Activated CD8-positive, alpha-beta memory T cell treated with anti-CD3 and anti-CD28 coated beads, Interleukin-2, amount 10 ng/mL, durations not matched to agents 7 days and 5 days (primary cell): ENCODE measurements at places on chromosomes 5 and 9.
A peak's percentile ranks its signal among the peaks of the same experiment; 100 is the strongest.

DNA sequence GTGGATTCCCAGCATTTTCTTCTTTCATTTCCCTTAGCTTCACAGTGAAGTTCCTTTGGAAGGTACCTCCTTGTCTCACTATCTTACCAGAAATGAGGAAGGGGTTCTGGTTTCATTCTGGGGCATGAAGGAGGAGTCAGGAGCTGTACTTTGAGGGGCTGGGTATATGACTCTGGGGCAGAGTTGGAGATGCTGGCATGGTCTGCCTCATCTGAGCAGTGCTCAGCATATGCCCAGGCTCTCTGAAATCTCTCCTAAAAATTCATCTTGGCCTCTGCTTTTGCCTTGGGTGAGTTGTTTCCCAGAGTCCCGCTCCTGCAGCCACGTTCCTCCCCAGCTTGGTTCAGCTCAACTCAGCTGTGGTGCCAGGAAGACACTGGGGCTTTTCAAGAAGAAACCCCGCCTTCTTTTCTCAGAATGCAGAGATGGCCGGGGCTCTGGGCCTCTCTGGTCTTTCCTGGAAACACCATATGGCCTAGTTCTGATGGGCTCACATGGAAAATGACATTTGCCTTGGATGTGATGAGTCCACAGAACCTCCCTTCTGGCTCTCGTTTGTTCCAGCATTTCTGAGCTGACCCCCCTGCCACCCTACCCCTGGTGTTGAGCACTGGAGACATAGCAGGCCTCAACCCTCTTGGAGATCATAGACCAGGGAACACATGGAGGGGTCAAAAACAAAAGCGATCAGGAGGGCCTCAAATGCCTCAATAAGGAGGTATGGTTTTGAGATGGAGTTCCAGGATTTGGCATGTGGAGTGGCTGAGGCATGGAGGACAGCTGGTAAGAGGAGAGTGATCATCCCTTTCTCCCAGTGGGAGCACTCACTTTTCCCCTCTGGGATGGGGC, 12.0 kb upstream of the TGFBR1 start:
- H3K4me1 ChIP-seq: peaks cover 69% of the 10 kb centered on the region
- peak overlapping the region; percentile 99 for H3K27ac ChIP-seq
- H3K27me3 ChIP-seq: no peaks in the 10 kb centered on the region
- H3K36me3 ChIP-seq: peaks cover 43% of the 10 kb centered on the region

- no peak overlapping the region for H3K4me3 ChIP-seq
- no peaks in the 10 kb centered on the region for H3K4me1 ChIP-seq
- H3K27ac ChIP-seq: no peak overlapping the region
- peaks cover 4% of the 10 kb centered on the region for H3K27me3 ChIP-seq
- H3K36me3 ChIP-seq: no peaks in the 10 kb centered on the region
- no peak for DNase-seq
These were observed 367 bp downstream of the PCDHB4 start for GRCh38 chr5:141121985-141122384.

DNA sequence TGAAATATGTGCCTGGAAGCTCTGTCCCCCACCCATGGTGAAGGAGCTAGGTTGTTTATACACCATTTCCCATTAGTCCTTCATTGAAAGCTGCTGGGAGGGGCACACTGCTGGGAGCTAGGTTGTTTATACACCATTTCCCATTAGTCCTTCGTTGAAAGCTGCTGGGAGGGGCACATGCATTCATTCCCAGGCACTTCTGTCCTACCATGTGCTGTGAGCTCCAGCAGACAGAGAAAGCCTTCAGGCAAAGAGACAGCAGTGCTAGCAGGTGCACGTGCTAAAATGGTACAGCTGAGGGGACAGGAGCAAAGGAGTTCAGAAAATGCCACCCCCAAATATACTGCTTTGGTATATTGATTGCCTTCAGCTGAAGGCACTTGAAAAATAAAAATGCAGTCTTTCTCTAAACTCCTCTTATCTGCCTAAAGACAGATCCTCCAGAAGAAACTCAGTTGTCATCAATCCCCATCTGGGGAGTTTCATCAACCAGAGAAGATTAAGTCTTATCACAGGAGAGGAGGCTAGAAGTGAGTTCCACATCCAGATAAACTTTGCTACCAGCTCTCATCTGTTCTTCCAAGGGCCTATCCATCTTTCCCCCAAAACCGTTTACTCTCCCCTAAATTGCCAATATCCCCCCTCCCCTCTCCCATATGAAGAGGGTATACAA, 27.7 kb upstream of the DAPK1 start:
- no peak for DNase-seq
- peaks cover 2% of the 10 kb centered on the region for H3K4me1 ChIP-seq
- no peak overlapping the region for H3K4me3 ChIP-seq
- no peaks in the 10 kb centered on the region for H3K36me3 ChIP-seq
- no peak overlapping the region for H3K27ac ChIP-seq

GRCh38 chr5:36311956-36312355, 10.3 kb upstream of the RANBP3L start:
- H3K27me3 ChIP-seq: peaks cover 48% of the 10 kb centered on the region
- no peak for DNase-seq
- no peaks in the 10 kb centered on the region for H3K36me3 ChIP-seq
- no peak overlapping the region for H3K27ac ChIP-seq
- no peak overlapping the region for H3K4me3 ChIP-seq
- no peaks in the 10 kb centered on the region for H3K4me1 ChIP-seq

DNA sequence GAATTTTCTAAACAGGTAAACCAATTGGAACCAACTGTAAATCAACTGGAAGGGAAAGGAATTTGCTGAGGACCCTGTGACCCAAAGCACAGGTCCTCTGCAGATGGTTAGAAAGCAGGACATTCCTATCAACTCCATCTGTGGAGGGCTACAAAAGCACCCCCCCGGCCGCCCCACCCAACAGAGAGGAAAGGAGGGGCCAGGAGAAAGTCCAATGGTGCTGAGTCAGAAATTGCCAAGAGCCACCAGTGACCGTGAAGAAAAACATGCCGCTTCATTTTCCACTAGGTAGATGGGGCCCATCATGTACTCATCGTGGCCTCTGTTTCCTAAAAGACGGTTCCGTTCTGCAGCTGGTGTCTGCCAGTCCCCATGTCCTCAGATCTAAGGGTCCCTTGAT, 66.3 kb downstream of the RAPGEF1 start:
- H3K27me3 ChIP-seq: no peaks in the 10 kb centered on the region
- peak overlapping the region; percentile 80 for H3K4me3 ChIP-seq
- H3K4me1 ChIP-seq: peaks cover 99% of the 10 kb centered on the region
- no peak for DNase-seq

DNA sequence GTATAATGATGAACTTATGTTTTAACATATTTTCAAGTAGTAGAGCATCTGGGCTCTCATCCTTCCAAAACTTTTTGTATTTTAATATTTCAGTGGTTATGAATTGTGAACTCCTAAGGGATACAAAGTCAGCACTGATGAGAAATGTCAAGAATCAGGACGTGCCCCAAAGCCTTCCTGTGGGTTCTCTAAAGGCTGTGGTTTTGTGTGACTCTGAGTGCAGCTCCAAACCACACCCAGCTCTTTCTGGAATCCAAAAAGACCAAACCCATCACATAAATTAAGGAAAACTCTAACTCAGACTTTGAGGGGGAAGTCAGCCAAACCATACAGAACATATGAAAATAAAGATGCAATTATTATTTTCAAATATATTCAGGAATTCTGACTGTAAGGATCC, 40.8 kb upstream of the SMU1 start:
- H3K4me1 ChIP-seq: peaks cover 25% of the 10 kb centered on the region
- DNase-seq: peak; percentile 58
- peaks cover 24% of the 10 kb centered on the region for H3K36me3 ChIP-seq
- peak overlapping the region; percentile 70 for H3K27ac ChIP-seq

DNA sequence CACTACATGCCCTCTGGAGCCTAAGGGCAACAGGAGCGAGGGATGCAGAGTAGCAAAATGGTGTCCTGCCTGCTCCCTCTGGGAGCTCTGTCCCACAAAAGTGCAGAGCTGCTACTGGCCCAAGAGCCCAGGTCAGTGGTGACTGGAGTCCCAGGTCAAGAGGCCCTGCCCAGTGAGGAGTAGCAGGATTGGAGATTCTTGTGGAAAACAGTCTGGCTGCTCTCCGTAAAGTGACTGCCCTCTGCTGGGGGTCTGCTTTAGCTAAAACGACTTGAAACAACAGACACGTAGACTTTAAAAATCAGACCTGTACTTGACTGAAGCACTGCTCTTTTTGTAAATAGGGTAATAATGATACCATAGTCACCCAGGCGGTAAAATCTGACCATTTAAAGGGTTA, 917.0 kb downstream of the MAT2B start:
- no peaks in the 10 kb centered on the region for H3K4me1 ChIP-seq
- H3K27me3 ChIP-seq: no peaks in the 10 kb centered on the region
- no peak overlapping the region for H3K4me3 ChIP-seq
- H3K36me3 ChIP-seq: no peaks in the 10 kb centered on the region
- no peak overlapping the region for H3K27ac ChIP-seq

- H3K4me1 ChIP-seq: no peaks in the 10 kb centered on the region
- H3K4me3 ChIP-seq: no peak overlapping the region
- no peak overlapping the region for H3K27ac ChIP-seq
- H3K27me3 ChIP-seq: no peaks in the 10 kb centered on the region
These were observed 22.5 kb downstream of the ZNF462 start for GRCh38 chr9:106885451-106885850.

DNA sequence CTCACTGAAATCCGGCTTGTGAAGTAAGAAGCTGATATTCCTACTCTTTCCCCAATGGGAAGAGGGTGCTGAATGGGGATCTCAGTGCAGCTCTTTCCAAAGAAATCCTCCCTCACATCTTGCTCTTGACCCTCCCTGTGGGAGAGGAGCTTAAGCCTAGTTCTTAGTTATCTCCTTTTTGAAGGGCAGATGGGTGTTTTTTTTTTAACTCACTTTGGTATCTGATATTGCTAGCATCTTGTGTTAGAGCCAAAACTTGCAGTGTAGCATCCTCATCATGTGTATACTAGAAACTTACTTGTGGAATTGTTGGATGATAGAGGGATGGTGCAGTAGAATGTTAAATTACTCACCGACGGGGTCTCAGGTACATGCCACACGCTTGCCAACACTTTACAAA, 90.2 kb downstream of the F2RL2 start:
- H3K4me3 ChIP-seq: no peak overlapping the region
- no peak overlapping the region for H3K27ac ChIP-seq
- no peak for DNase-seq
- no peaks in the 10 kb centered on the region for H3K27me3 ChIP-seq
- H3K36me3 ChIP-seq: peaks cover 26% of the 10 kb centered on the region

DNA sequence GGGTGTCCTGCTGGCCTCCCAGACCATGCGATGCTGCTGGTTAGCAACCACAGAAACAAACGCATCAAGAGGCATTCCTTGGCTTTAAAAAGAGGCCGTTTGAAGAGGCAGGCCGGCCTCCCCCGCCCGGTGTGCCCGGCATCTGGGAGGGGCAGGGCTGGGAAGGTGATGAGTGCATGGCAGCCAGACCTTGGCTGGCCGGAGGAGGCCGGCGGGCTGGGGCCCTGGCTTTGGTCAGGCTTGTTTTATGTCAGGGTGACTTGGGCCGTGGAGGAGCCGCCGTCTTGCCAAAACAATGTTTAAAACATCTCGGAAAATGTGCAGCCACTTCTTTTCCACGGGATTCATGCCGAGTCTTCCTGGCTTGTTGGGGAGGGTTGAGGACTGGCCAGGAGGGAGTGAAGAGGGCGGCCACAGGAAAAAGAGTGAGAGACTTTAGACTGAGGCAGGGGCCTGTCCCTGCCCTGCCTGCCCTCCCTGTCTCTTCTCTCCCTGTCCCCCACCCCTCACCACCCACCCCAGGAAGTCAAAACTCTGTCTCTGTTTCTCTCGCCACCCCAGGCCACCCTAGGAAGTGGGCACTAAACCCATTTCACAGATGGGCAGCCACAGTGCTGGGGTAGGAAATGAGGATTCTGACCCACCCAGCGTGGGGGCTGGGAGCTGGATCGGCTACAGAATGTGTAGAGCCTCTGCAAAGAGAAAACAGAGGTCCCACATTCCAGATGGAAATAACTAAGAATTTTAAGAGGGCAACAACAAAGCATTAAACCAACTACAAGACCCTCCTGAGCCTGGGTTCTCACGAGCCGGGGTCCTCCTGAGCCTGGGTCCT, 143.0 kb downstream of the RXRA start:
- no peaks in the 10 kb centered on the region for H3K27me3 ChIP-seq
- H3K4me1 ChIP-seq: no peaks in the 10 kb centered on the region
- no peaks in the 10 kb centered on the region for H3K36me3 ChIP-seq
- H3K27ac ChIP-seq: no peak overlapping the region

DNA sequence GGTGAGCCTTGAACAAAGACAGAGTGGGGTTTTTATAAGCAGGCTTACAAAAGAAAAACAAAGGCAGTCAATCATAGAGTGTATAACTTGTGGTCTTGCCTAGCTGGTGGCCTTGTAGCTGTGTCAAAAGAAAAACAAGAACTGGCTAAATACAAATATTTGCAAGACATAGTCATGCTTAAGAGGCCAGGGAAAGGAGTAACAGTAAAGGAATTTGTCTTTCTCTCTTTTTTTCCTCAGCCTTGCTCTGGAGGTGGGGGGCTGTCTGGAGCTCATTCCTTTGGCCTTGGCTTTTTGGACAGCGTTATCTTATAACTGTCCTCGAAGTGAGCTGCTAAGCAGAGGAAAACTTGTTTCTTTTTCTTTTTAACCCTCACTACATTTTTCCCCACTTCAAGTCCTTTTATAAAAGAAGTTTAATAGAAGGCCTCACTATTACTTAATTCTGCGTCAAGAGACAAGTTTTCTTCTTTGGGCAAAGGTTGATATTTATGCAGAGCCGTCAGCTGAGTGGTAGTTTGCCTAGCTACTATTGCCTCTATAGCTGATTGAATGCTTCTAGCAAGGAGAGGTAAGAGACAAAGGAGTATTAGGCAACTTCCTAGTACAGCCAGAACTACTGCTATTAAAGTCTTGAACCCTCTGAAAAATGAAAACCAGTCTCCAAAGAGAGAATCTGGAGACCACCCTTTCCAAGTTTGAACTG, 14.3 kb downstream of the CEL start:
- H3K4me1 ChIP-seq: no peaks in the 10 kb centered on the region
- no peak overlapping the region for H3K4me3 ChIP-seq
- H3K36me3 ChIP-seq: no peaks in the 10 kb centered on the region

DNA sequence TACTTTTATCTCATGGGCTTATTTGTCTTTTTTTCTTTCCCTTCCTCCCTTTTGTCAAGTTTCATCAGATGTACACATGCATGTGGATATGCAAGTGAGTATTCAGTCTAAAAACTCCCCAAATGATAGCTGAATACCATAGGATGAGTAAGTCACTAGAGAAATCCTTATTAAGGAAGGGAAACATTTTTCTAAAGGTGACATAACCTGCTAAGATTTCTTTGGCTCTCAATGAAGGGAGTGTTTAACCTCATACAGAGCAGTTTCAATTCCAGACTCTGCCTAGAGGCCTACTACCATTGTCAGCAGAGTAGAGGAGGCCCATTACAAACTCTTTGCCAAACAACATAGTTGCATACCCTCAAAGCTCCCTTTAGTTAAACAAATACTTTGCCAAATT, 192.4 kb downstream of the ARHGEF28 start:
- no peak for DNase-seq
- no peak overlapping the region for H3K27ac ChIP-seq
- no peaks in the 10 kb centered on the region for H3K36me3 ChIP-seq
- H3K4me3 ChIP-seq: no peak overlapping the region
- no peaks in the 10 kb centered on the region for H3K4me1 ChIP-seq
